Stimulated activated CD4-positive, alpha-beta T cell treated with anti-CD3 and anti-CD28 coated beads, Interleukin-4, amount 100 ng/mL, for 1 hour (primary cell): ENCODE measurements at places on chromosomes 4 and X.
A peak's percentile ranks its signal among the peaks of the same experiment; 100 is the strongest.

DNA sequence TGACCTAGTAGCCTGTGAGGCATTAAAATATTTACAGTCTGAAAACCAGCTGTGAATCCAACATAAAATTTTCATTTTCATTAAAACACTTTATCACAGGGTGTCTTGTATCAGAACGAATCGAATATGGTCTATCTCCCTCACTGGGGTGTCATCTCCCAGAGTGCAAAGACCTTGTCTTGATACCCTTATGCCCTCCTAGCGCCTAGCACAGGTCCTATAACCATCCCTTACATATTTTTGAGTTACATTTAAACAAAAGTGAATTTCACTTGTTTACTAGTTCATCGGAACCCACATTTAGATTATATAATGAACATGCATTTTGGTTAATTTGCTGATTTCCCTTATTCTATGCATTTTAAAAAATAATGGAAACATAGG, 14.0 kb downstream of the DIPK2B start:
- no peak for DNase-seq

DNA sequence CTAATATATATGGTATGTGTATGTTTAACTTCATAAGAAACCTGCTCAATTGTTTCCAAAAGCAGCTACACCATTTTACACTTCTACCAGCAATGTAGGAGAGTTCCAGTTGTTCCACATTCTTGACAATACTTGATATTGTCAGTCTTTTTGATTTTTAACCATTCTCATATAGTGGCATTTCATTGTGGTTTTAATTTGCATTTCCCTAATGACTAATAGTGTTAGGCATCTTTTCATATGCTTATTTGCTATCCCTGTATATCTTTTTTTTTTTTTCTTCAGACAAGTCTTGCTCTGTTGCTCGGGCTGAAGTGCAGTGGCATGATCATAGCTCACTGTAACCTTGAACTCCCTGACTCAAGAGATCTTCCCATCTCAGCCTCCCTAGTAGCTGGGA, 58.2 kb upstream of the TRIM2 start:
- DNase-seq, result no peak

- no peak for DNase-seq
Measured at GRCh38 chr4:147217655-147218054, 263.2 kb upstream of the EDNRA start.

- no peak for DNase-seq
Measured at GRCh38 chr4:3317011-3317655, 24.3 kb downstream of the RGS12 start.

- no peak for DNase-seq
Measured at GRCh38 chrX:71440401-71440800, 74.2 kb downstream of the TAF1 start.

GRCh38 chr4:56860781-56861180, 39.3 kb upstream of the SPINK2 start:
- no peak for DNase-seq

- no peak for DNase-seq
Measured at GRCh38 chr4:24266951-24267722, 317.2 kb downstream of the DHX15 start.

GRCh38 chr4:68738036-68738435, 67.6 kb upstream of the UGT2B15 start:
- DNase-seq, result no peak

GRCh38 chr4:184538023-184538599, 63.8 kb upstream of the IRF2 start:
- peak; percentile 42 for DNase-seq

GRCh38 chr4:45693746-45694145, 430.1 kb downstream of the GABRG1 start:
- no peak for DNase-seq

DNA sequence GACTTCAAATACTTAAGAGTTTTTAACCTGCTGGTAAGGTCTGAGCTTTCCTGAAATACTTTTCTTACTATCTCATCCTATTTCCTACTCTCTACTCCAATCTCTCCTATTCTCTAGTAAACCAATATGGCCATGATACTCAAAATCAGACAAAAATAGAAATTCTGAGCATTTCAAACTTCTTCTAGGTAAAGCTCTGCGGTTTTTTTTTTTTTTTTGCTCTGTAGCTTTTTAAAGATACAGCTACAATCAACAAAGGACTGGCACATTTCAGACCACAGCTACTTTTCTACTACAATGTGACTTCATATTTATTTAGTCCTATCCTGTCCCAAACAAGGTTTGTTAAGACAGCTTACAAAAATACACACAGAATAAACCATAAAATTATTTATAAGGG, 31.1 kb downstream of the MAML3 start:
- no peak for DNase-seq

GRCh38 chr4:145279122-145279960, 99.0 kb upstream of the OTUD4 start:
- DNase-seq, result no peak

DNA sequence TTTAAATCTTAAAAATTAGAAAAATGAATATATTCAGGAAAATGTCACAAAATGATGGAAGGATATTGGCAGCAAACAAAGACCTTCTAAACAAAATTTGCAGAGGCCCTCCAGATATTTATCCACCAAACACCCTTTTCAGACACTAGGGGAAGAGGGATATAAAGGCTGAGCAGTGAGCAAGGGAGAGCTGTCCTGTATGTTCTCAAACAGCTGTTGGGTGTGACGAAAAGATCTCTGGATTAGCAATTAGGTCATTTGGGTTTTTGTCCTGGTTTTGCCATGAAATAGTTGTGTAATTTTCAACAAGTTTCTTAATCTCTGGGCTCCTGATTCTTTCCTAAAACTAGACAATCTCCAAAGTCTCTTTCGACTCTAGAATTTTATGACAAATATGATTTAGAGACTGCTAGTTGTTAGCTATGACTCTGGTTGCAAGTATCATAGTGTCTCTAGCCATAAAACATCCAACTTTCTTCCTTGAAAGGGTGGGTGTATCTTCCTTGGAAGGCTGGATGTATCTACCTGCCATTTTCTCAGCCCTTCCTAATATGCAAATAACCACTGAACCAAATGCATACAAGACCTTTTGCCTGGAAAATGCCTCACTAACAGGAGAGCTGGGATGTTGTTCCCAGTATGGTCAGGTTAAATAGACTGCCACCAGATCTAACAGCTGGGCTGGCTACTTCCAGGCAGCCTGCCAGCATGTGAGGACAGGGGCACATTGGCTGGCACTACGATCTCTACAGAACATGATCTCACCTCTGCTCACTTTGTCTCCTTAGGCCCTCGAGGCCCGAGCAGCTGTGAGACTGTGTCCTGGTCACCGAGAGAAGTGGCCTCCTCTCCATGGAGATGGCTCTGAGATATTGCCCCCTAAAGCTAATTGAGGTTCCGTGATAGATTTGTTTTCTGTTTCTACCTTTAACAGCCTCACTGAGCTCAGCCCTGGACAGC, 225.5 kb upstream of the JADE1 start:
- DNase-seq, result no peak

GRCh38 chr4:10803713-10804343, 119.3 kb upstream of the CLNK start:
- DNase-seq, result no peak

DNA sequence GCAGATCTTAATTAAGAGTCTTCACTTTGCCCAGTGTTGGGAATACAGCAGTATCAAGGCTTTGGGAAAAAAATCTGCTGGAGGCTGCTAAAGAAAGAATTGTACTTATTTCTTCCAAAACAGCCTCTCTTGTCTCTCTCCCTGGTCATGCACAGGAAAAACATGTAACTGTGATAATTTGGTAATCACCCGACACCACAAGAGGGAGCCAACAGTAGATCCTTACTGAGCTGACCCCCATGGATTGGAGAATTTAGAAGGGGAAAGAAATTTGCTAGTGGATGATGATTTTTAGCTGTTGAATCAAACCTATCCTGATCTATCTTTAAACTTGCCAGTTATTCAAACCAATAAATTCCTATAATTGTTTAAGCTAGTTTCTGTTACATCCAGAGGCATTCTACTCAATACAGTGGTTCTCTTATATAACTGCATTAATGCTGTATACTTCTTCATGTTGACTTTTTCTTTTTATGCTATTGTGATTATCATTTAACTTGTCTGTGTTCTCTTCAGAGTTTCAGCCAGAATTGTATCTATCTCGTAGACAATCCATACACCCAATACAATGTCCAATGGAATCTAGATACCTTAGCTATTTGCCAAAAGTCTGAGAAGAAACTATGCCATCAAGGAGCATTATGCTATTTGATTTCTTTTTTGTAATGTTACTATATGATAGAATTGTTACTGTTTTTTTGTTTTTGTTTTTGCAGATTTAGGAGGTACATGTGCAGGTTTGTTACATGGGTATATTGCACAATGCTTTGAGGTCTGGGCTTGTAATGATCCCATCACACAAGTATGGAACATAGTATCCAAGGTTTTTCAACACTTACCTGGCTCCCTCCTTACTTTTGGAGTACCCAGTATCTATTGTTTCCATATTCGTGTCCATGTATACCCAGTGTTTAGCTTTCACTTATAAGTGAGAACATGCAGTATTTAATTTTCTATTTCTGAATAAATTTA, 31.3 kb upstream of the ARHGEF38 start:
- DNase-seq, result no peak

GRCh38 chr4:177408023-177408422, 34.2 kb downstream of the AGA start:
- no peak for DNase-seq
